ENCODE measurements at places on chromosomes 1 and 21.

DNA sequence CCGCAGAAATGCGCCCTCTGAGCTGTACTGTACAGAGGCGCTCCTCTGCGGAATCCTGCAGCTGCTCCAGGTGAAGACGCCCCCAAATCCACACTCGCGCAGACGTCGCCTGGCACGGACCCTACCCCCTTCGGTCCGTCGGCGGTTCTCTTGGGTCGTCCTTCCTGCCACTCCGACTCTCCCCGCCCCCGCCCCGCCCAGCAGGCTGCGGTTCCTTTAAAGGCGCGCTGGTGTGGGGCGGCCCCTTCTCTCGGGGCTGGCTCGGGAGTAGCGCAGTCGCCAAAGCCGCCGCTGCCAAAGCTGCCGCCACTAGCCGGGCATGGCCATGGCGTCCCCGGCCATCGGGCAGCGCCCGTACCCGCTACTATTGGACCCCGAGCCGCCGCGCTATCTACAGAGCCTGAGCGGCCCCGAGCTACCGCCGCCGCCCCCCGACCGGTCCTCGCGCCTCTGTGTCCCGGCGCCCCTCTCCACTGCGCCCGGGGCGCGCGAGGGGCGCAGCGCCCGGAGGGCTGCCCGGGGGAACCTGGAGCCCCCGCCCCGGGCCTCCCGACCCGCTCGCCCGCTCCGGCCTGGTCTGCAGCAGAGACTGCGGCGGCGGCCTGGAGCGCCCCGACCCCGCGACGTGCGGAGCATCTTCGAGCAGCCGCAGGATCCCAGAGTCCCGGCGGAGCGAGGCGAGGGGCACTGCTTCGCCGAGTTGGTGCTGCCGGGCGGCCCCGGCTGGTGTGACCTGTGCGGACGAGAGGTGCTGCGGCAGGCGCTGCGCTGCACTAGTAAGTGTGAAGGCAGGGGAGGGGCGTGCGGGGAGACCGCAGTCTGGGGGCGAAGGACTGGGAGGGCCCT is at the start of gene RASSF5:
TSS of gene RASSF5 (plus strand) at position 248 of the 846 bp plus-strand sequence. CDS start at position 320, 72 bp downstream.
- no peak for DNase-seq

GRCh38 chr1:247115545-247115944 is 11.4 kb upstream of the ZNF669 start:
- DNase-seq: no peak

DNA sequence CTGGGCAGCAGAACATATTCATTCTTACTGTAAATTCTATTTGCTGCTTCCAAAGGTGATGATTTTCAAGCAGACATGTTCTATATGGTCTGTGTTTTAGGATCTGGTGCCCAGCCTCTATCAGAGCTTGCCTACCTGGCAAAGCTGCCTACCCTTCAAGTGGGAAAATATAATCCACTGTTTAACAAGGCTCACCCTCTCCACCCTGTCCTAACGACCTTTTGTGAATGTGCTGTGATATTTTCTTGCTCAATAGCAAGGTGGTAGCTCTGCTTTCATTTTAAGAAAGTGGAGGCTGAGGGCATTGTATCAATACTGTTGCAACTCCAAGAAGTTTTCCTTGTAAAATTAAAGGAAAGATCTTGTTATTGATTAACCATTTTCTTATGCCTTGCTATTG is 26.0 kb upstream of the AGO1 start:
- DNase-seq: no peak

- no peak for DNase-seq
These were observed 30.7 kb downstream of the ALPL start for GRCh38 chr1:21539933-21540332.

GRCh38 chr1:13967707-13968106 is 267.7 kb downstream of the PRDM2 start:
- DNase-seq: no peak
